ENCODE measurements at places on chromosomes 11 and 22.

- DNase-seq = no peak
These were observed 667 bp downstream of the DGCR6L start for GRCh38 chr22:20319041-20319744.

GRCh38 chr11:13596611-13597326 lies 71.7 kb upstream of the FAR1 start:
- no peak for DNase-seq

- DNase-seq = peak; percentile 35
These were observed 836 bp downstream of the SPON1 start for GRCh38 chr11:13963169-13963948.

DNA sequence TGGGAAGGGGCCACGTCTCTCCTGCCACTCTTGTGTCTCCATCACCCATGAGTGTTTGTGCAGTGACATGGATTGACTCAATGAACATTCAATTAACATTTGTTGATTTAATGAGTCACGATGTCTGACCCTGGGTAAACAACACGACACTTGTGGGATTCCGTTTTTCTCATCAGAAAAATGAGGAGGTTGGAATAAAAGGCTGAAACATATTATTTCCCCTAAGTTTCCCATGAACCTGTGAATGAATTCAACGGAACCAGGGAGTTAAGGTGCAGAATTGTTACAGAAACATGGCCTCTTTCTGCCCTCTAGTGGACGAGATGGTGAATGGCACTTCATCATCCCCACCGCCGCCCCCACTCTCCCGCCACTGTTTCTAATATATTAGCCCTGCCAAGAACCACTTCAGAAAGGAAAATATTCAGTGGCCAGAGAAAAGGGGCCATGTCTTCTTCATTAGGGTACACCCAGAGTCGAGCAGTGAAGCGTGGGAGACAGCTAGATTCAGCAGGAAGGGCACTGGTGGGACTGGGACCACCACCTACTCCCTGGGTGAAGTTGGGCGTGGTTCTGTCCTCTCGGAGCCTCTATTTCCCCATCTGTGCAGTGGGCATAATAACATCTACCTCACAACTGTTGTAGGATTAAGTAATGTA lies 46.3 kb upstream of the SYT13 start:
- DNase-seq = no peak

DNA sequence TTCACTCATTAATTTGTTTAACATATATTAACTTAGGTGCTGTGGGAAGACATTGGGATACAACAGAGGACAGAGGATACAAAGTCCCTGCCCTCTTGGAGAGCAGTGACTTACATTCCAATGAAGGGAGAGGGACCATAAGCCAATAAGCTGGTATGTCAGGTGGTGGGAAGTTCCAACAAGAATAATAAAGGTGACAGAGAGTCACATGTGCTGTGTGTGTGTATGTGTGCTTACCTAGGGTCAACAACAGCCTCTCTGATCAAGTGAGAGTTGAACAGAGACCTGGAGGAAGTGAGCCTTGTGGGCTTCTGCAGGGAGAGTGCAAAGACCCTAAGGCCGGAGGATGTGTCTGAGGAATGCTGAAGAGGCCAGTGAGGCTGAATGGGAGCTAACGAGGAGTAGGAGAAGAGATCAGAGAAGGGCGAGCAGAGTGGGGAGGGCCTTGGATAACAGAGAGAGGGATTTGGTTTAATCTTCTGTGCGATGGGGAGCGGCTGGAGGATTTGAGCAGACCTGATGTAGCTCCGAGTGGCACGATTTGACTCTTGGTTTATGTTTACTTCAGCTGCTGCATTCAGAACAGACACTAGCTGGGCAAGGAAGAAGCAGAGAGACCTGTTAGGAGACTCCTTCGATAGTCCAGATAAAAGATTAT lies 35.3 kb downstream of the MAP6 start:
- DNase-seq = no peak

DNA sequence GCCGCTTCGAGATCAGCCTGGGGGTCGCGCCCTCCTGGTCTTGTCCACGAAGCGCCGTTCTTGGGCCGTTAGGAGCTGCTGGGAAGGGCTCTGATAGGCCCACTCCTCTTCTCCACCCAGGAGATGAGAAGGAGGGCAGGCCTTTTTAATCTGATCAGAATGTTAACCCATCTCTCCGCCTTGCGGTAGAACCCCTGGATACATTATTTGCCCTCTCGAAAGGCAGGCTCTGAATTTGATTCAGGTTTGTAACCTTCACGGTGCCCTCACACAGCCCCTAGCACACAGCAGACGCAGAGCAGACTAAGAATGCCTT lies at the start of gene CCDC83:
Gene CCDC83 (plus strand): TSS at position 43 of the 316 bp plus-strand sequence. CDS start 9,741 bp downstream, outside the sequence.
- DNase-seq = no peak

- DNase-seq = no peak
These were observed 103.2 kb downstream of the MICAL3 start for GRCh38 chr22:17920992-17921650.

- no peak for DNase-seq
These were observed 783.6 kb downstream of the BRD1 start for GRCh38 chr22:49044091-49044490.

DNA sequence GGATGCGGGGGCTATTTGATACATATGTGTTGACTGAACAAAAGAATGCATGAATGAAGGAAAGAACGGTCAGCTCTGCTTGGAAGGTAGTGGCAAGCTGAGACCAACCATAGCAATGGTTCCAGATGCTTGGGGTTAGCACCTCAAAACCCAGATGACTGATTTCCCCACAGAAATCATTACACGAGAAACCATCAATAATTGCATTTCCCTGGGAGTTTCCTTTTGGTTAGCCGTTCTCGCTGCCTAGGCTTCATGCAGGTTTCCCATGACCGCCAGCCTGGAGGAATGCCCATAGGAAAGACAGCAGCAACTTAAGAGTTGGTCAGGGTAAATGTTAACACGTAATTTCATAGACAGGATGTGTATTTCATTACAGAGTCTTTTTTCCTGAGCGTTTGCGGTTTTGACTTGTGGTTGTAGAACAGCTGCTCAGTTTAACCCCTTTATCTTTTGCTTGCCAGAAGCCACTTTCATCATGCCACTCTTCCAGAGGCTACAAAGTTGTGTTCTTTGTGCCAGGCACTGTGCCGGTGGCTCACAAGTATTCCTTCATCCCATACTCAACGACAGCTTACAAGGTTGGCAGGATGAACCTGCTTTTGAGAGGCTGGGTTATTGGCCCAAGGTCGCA lies 2.8 kb downstream of the IL17RA start:
- DNase-seq = no peak

DNA sequence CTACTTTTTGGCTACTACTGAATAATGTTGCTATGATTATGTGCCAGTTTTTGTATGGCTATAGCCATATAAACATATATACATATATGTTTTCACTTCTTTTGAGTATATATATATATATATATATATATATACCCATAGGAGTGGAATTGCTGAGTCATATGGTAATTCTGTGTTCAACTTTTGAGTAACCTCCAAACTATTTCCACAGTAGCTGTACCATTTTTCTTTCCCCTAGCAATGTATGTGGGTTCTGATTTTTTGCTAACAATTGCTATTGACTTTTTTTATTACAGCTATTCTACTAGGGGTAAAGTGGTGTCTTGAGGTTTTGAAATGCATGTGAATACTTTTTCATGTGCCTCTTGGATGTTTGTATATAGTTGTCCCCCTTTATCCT lies 30.4 kb downstream of the CBL start:
- no peak for DNase-seq

DNA sequence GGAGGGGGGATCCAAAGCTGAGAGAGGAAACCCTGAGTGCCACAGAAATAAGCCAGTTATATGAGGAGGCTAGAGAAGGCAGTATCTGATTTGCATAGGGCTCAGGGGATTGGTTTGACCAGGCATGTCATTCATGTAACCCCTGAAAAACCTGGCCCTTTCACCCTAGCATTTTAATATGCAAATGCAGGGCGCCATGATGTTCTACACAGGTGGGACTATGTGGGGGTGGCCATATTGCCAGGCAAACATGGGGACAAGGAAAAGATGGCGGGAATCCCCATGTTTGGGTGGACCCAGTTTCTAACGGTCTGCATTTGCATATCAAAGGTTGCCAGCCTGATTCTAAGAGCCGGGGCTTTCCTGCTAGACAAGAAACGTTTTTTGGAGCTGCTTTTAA lies 27.2 kb downstream of the CSF2RB start:
- DNase-seq = peak; percentile 5

- no peak for DNase-seq
These were observed 853 bp downstream of the HTATIP2 start for GRCh38 chr11:20364341-20364792.

- DNase-seq = no peak
These were observed 47.4 kb upstream of the PITPNB start for GRCh38 chr22:27966168-27967064.

- no peak for DNase-seq
These were observed 236.9 kb downstream of the CADM1 start for GRCh38 chr11:115267238-115267781.

DNA sequence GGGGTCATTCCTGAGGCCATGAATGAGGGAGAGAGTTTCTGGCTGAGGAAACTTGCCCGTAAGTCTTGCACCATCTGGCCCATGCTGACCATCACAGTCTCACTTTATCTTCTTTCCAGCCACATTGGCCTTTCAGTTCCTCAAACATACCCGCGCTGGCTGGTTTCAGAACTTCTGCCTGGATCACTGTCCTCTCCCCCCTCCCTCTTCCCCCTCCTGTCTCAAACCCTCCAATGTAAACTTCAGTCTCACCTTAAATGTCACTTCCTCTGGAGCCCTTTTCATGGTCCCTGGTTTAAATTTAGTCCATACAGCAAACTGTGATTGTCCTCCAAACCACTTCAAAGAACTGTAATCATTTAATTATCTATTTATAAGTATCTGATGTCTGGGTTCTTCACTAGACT lies 3.7 kb upstream of the TMEM109 start:
- DNase-seq = no peak

DNA sequence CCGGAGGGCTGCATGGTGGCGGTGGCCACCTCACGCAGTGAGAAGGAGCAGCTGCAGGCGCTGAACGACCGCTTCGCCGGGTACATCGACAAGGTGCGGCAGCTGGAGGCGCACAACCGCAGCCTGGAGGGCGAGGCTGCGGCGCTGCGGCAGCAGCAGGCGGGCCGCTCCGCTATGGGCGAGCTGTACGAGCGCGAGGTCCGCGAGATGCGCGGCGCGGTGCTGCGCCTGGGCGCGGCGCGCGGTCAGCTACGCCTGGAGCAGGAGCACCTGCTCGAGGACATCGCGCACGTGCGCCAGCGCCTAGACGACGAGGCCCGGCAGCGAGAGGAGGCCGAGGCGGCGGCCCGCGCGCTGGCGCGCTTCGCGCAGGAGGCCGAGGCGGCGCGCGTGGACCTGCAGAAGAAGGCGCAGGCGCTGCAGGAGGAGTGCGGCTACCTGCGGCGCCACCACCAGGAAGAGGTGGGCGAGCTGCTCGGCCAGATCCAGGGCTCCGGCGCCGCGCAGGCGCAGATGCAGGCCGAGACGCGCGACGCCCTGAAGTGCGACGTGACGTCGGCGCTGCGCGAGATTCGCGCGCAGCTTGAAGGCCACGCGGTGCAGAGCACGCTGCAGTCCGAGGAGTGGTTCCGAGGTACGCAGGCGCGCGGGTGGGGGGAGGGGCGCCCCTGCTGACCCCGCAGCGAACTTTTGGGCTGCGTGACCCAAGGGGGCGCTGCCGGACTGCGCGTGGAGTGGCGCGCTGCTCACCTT lies 670 bp downstream of the NEFH start:
- DNase-seq = no peak

DNA sequence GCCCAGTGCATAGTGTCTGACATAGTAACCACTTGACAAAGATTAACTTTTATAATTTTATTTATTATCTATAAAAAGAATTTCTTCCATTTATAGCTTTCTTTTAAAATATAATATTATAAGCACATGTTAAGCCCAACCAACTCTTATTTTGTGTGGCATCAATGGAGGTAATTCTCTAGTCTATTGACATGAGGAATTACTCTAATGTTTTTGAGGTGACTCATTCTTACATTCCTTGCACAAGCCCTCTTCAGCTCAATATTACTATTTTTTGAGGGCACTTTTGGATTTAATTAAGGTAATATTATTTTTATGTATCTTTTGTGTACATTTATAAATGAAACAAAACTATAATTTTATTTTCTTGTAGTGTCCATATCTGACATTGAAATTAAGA lies 59.6 kb downstream of the AASDHPPT start:
- no peak for DNase-seq

- no peak for DNase-seq
These were observed 38.5 kb upstream of the NAV2 start for GRCh38 chr11:19673924-19674729.

DNA sequence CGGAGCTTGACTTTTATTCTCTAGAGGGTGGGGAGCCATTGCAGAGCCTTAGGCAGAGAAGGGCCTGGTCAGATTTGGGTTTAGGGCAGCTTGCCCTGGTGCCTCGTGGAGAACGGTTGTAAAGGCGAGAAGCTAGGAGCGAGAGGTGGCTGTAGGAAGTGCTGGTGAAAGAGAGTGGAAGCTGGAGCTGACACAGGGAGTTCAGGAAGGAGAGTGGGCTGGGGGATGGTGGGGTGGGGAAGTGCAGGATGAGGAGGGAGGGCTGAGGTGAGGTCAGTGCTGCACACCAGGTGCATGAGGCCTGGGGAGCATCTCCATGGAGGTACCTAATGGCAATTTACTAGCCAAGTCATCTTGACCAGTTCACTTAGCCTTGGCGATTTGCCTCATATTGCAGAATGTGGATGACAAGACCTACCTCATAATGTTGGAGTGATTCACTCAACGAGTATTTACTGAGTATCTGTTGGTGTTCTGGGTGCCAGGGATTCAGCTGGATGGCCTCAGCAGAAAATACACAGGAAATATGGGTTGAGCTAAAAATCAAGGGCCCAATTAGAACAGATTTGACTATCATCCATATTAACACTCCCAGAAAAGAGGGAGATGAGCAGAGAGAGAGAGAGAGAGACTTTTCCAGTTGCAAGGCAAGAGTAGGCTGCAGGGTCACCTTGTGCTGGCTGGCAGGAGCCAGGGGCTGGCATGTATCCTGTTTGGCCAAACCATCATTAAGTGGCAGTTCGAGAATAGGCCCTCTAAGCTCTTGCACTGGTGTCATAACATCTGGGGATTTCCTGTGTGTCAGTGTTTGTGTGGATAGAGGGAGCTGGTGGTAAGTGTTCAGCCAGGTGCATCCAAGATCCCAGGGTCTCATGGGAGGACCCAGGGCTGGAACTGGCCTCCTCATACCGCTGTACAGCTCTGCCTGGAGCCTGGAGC lies 44.4 kb upstream of the CLDN5 start:
- DNase-seq = no peak

DNA sequence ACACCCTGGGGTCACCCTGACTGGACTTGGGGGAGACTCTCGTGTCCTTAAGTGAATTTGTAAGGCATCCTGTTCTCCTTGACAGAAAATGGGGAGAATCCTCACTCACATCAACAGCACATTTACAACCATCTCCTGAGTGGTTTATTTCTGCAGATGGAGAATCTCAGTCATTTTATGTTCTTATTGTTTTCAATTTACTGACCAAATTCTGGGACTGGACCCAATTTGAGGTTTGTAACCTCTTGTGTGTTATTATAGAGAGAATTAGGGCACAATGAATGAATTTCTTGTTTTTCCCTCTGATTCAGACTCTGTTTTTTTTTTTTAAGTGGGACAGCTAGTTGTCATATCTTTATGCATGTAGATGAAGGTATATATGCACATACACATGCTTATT lies 104.9 kb downstream of the ADAMTS15 start:
- no peak for DNase-seq

Measured in stimulated activated CD4-positive, alpha-beta T cell treated with anti-CD3 and anti-CD28 coated beads, TNF-alpha, amount 100 ng/mL, for 24 hours (primary cell).